ENCODE measurements at places on chromosomes 1 and 21.

GRCh38 chr1:117702654-117703053 lies 96.8 kb downstream of the TENT5C start:
- no peak for DNase-seq

GRCh38 chr1:52913537-52913936 lies 8.0 kb downstream of the ECHDC2 start:
- no peak for DNase-seq

GRCh38 chr21:28561772-28562171 lies 430.9 kb downstream of the LTN1 start:
- DNase-seq: no peak

DNA sequence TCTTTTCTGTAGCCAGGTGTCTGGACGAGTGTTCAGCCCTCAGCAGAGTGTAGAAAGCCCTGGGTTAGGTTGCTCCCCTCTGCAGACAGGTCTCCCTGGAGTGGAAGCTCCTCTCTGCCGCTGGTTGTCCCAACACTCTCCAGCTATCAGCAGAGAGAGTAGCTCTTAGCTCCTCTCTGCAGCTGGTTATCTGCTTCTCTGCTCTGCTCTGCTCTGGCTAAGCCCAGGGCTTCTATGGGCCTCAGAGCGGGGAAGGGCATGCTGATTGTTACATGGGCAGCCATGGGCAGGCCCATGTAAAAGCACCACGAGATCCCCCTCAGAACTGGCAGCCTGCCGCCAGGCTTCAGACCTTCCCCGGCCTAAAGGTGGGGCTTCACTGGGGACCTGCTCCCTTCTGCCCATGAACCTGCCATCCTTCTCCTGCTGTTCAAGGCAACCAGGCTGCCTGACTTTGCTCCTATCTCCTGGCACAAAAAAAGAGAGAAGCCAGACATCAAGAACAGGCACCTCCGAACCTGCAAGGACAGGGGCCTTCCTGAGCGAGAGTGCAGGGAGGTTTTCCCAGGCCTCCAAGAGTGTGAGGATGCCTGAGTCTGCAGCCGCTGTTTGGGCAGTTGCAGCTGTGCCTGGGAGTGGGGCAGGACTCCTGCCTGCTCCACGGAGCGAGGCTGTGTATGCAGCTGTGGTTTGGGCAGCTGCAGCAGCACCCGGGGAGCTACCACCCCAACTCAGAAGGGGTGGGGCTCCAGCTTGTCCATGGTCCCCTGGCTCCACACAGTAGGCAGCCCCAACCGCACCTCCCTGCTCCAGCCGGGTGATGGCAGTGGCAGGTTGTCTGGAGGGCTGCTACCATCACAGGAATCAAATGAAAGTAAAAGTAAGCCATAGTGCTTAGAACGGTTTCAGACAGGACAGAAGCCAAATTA lies 973.7 kb downstream of the LTN1 start:
- no peak for DNase-seq

GRCh38 chr21:46092026-46092764 lies 5.7 kb upstream of the COL6A2 start:
- DNase-seq: no peak

GRCh38 chr1:226786550-226786949 lies 47.5 kb upstream of the ITPKB start:
- no peak for DNase-seq

DNA sequence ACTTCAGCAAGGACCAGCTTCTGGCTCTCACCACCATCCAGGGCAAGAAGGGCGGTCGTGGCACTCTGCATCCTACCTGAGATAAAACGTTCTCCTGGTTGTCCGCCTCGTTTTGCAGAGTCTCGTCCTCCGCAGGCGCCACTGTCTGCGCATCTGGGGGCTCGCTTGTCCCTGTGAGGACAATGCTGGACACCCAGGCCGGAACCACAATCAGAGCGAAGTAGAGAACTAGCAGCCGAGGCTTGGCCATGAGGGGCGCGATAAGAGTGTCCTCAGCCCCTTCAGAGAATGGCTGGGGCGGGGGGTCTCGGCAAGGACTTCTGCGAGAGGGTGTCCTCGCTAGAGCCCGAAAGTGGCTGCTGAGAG lies 505 bp downstream of the OLFML2B start:
- no peak for DNase-seq

GRCh38 chr1:77824694-77825093 lies 45.2 kb downstream of the MIGA1 start:
- DNase-seq: no peak

- DNase-seq: no peak
These were observed 8.2 kb downstream of the MATN1 start for GRCh38 chr1:30715216-30715615.

- no peak for DNase-seq
These were observed 66.1 kb downstream of the CYYR1 start for GRCh38 chr21:26506956-26507355.

DNA sequence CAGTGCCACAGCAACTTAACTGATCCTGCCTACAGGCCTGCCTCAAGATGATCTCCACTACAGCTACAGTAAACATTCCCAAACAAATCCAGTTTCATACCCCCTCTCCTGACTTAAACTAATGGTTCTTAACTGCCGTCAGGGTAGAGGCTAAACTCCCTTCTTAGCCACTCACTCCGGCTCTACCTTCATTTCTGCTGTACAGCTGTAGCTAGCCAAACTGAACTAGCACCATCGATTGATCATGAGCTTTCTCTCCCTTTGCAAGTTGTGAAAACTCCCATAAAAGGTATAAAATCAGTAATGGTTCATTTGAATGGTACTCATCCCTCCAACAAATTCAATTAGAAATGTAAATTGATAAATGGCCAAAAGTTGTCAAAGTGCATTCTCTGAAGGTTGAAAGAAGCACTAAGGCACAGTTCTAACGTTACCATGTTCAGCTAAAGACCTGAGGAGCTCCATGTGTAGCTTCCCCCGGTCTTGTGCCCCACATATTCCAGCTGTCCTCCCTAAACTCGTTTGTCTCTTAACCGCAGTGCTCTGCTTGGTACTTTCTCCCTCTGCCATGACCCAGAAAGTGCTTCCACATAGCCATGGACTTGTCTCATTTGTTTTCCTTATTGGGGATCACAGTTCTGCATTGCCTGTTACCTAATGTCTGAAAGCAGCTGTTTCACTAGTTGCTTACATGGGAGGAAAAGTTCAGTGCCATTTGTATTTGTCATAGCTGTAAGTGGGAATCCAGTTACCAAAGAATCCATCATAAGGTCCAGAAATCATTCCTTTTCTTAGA lies 49.8 kb downstream of the DHX9 start:
- DNase-seq: no peak

DNA sequence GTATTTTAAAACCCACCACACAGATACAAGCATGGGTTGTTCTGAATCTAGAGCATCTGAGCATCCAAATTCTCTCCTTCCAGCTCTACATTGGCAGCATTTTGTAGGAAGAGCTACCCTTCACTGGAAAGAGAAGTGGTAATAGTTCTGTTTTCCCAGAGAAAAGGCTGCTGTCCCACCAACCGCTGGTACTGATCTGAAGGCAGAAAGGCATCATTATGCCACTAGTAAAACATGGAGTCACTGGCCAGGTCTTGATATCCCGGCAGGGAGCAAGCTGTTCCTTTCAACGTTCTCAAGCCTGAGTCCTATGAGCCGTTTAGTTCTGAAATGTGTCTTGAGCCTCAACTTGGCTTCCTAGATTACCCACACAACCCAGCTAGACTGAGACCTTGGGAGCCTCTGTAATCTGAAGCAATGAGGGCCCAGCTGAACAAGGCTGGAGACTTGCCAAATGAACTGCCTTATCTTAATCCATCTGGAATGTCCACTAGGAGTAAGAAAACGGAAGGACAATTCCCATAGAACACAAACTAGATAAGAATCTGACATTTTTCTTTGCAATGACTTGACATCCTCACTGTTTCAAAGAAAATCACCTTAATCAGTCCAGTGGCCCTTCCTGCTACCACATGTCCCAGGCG lies 116.8 kb downstream of the KCNH1 start:
- no peak for DNase-seq

- DNase-seq: no peak
These were observed 24.9 kb downstream of the ZC3H11B start for GRCh38 chr1:219587801-219588561.

- DNase-seq: no peak
These were observed 700 bp upstream of the KMO start for GRCh38 chr1:241531195-241532161.

GRCh38 chr1:118461154-118461553 lies 276.1 kb upstream of the SPAG17 start:
- DNase-seq: no peak

- DNase-seq: no peak
These were observed 2.9 kb downstream of the IL24 start for GRCh38 chr1:206900149-206900548.

- no peak for DNase-seq
These were observed 37.8 kb downstream of the NGF start for GRCh38 chr1:115300087-115300876.

- no peak for DNase-seq
These were observed 24.0 kb upstream of the PAX7 start for GRCh38 chr1:18606443-18607288.

GRCh38 chr1:192709544-192709943 lies 73.6 kb downstream of the RGS13 start:
- no peak for DNase-seq

DNA sequence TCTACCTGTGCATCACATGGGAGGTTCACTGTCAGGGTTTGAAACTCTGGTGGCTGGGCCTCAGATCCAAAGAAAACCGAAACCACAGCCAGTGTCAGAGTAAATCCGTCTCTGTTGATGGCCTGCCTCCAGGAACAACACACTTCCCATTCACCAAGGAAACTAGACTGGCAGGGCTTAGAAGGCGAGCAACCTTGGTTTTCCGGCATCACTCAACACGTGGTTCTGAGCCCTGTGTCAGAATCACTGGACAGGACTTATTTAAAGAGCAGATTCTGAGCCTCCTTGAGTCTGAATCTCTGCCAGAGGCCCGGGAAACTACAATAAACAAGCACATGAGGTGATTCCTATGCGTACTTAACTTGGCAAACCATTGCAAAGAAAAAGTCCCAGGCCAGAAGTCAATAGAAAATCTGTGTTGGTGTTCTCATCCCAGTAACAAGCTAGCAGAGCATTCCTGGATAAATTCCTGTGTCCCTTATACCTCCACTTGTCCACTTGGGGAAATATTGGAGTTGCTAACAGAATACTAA lies 70.0 kb downstream of the KCTD3 start:
- no peak for DNase-seq

GRCh38 chr21:35162831-35163230 lies 113.7 kb upstream of the RUNX1 start:
- no peak for DNase-seq

DNA sequence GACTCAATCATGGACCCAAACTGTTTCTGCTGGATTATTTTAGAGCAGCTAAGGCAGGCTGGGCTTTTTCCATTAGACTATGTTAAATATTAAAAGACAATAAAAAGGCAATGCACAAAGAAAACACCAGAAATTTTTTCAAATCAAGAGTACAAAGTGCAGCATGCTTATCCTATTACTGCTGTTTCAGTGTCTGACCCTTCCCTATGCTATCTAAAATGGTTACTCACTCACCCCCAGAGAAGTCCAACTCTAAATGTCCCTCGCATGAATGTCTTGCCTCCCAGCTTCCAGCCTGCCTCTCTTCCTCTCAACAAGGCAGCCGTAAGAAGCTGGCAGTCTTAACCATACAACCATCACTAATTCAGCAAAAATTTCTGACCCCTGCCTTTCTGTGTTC lies 108.7 kb upstream of the SYT6 start:
- DNase-seq: no peak

- no peak for DNase-seq
These were observed 836.3 kb upstream of the ADGRL4 start for GRCh38 chr1:79842811-79843210.

DNA sequence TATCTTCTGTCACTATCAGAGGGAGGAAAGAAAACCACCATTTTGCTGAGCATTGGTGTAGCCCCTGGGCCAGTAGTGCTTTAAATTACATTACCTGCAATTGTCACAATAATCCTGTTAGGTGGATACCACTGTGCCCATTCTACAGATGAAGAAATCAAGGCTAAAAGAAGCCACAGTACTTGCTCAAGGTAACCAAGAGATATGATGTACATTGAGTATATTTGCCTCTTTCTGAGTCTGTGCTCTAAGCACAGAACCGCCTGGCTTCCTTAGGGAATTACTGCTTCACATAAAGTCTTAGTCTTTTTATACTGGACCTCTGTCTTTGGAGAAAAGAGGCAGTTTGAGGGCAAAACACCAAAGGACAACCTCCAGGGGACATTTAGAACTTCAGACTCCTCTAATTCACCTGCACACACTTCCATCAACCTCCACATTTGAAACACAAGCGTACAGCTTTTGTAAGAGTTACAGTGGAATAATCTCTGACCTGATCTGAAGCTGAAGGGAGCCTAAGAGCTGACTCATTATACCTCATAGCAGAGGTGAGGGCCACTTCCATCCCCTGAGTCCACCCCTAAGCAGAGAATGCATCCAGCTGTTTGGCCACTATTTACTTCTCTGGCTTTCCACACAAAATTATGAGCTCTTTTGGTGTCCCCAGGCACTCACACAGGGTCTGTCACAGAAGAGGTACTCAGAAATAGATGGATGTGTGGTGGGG lies 61.8 kb downstream of the PLPP3 start:
- no peak for DNase-seq

DNA sequence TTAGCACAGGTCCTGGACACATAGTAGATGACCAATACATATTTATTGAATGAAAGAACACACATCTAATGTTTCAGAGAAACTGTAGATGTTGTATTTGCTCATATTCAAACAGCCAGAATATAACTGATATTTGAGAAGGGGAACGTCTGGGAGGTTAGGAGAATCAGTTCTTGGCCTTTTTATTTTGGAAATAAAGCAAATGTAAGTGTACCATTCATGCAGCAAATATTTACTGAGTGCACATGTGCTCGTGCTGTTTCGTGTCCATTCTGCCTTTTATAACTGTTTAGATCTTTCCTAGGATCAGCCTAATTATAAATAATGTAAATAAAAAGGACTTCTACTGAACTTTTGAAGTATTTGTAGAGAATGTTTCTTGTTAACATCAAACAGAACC lies 103.8 kb downstream of the GREM2 start:
- no peak for DNase-seq

- DNase-seq: no peak
These were observed 77.5 kb upstream of the DNAJC6 start for GRCh38 chr1:65231718-65232330.

DNA sequence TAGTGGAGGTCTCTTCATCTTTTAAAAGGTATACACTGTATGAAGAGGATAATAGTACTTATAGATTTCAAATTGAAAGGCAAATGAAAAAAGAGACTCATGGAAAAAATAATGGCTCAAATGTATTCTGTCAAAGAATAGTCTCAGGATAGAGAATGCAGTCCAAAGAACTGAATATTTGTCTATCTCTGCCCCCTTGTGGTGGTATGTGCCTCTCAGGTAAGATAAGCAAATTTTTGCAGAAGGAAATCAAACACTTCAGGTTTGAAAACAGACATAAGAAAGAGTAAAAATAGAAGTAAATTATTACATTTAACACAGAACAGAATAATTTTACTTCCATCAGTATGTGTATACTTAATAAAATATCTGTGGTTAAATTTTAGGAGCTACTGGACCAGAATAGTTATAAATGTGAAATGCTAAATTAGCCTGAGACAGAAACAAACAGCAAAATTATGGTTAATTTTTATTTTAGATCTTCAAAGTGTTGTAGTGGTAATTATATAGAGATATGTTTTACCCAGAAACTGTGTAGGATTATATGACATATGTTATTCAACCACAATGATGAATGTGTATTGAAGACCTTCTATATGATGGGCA lies 164.4 kb upstream of the PALMD start:
- no peak for DNase-seq

- no peak for DNase-seq
These were observed 45.9 kb downstream of the MORN1 start for GRCh38 chr1:2345297-2346075.
